ENCODE measurements at places on chromosomes 11 and 22.

DNA sequence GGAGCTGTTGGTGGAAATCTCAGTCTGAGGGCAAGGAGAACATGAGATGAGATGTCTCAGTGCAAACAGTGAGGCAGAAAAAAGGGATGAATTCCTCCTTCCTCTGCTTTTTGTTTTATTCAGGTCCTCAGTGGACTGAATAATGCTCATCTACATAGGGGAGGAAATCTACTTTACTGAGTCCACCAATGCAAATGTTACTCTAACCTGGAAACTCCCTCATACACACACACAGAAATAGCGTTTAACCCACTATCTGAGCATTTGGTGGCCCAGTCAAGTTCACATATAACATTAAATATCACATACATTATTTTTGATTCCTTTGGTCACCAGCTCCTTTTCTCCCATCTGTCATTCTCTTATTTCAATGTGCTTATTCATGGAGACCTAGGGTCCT is 418.8 kb downstream of the TMEM135 start:
- DNase-seq, result no peak

DNA sequence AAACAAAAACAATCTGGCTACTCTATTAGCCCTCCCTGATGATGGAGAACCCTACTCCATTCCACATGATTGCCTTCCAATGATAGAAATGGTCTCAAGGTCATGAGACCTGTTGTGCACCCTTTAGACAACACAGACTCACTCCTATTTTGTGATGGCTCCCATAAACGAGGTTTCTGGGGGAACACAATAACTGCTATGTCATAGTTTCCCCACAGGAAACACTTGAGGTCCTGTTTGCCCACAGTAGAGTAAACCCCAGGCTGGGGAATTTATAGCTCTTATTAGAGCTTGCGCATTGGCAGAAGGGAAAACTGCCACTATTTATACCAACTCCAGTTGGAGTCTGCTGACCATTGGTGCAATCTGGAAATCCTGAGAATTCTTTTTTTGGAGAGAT is 28.7 kb downstream of the MIF start:
- no peak for DNase-seq

DNA sequence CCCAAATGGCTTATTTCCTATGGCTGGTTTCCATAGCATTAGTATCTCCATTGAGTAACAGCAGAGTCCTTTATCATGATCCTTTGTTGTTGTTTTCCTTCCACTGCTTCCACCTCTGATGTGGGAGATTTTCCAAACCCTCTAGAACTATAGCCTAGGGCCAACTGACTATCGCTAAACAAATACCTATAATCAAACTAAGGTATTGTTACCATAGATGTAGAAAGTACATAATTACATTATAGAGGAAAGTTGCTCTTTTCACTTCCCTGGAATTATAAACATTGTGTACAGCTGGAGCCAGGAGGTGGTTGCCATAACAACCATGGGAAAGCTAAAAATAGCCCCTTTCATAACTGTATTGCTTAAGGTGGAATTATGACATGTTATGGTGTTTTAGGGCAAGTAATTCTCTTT is 47.0 kb upstream of the ALKBH3 start:
- DNase-seq, result peak; percentile 32

DNA sequence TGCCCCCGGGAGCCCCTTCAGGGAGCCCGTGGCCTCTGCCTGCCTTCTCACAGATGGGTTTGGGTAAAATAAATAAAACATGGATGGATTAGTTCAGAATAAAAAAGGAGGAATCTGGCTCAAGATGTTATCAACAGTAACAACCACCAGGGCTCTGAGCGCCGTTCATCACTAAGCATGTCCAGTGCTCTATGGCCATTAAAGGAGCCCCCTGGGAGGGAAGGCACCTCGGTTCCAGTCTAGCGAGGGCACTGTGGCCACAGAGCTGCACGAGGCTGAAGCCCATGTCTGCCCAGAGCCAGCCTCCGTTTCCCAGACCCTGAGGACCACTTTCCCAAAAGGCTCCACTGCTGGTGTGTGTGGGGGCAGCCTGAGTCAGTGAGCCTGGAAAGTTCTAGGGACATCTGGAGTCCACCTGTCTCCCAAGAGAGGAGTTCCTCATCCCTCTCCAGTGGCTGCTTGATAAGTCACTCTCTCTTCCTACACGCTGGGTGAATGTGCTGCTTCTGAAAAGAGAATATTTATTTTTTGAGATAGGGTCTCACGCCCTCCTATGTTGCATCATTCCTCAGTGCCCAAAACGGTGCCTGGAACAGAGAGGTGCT is 614.6 kb downstream of the TBC1D22A start:
- DNase-seq, result no peak
